ENCODE measurements at places on chromosomes 4 and X.

DNA sequence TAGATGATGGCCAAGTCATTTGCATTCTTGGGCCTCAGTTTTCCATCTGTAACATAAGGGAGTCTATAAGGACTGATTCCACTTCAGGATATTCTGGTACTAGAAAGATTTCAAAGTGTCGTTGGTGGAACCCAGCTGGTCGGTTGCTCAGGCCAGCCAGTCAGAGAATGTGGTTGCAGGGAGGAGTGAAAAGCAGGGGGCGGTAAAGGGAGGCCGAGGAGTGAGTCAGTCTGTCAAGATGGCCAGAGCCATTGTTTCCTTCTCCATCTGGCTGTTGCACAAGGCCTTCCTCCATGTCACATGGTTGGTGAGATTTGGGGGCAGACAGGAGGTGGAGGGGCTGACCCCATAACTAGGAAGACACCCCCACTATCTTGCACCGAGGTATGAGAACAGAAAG lies 38.2 kb downstream of the STARD8 start:
- DNase-seq: no peak

- DNase-seq: no peak
Observed at GRCh38 chrX:79336869-79337815, 30.0 kb downstream of the ITM2A start.

DNA sequence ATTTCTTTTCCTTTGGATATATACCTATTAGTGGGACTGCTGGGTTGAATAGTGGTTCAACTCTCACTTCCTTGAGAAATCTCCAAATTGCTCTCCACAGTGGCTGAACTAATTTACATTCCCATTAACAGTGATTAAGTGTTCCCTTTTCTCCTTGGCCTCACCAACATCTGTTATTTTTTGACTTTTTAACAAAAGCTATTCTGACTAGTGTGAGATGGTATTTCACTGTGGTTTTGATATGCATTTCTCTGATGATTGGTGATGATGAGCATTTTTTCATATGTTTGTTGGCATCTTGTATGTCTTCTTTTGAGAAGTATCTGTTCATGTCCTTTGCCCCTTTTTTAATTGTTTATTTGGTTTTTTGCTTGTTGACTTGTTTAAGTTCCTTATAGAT lies 413.0 kb downstream of the MAPK10 start:
- DNase-seq: no peak

DNA sequence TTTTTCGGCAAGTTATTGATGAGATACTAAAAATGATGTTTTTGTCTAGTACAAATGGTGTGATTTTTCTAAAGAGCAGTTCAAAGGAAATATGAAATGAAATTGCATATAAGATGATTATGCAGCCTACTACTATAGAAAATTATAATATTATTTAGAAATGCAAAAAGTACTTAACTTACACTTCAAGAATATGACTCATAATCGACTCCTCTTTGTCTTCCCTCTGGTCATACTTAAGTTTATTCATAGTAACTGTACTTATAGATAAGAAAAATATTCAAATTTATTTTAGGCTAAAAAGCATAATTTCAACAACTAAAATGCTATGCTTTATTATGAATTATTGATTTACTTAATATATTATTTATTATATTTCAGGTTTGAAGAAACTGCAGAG lies 33.2 kb downstream of the CEP44 start:
- no peak for DNase-seq

GRCh38 chr4:2925931-2926860 lies 37.0 kb downstream of the NOP14 start:
- no peak for DNase-seq

DNA sequence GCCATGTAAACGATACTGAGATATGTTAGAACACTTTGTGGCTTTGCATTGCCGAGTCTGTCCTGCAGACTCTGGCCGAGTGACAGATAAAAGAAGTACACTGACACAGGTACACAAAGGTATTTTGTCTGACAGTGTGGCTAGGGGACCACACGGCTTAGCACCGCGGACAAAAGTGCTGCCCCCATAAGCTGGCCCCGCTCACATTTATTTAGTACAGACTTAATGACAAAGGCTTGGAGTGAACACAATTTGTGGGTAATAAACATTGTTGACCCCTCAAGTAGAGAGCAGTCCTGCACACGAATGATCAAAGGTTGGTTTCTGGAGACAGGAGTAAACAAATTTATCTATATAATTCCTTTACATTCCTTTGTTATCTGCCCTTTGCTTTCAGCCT lies 976.8 kb downstream of the TRAM1L1 start:
- no peak for DNase-seq

DNA sequence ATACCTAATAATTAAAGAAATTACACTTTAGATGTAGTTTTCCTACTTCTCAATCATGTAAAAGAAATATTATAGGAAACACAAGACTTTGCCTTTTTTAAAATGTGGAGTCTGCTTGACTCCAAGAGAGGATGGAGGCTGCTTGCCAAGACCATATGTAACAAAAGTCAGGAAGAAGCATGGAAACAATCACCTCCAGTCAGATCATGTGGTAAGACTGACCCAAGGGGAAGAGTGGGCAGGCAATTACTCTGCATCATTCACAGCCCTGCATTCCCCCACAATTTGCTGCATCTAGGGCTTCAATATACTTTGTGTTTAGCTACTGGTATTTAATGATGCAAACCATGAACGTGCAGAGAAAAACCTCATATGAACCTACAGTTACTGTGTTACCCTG lies 78.0 kb upstream of the RXFP1 start:
- no peak for DNase-seq

DNA sequence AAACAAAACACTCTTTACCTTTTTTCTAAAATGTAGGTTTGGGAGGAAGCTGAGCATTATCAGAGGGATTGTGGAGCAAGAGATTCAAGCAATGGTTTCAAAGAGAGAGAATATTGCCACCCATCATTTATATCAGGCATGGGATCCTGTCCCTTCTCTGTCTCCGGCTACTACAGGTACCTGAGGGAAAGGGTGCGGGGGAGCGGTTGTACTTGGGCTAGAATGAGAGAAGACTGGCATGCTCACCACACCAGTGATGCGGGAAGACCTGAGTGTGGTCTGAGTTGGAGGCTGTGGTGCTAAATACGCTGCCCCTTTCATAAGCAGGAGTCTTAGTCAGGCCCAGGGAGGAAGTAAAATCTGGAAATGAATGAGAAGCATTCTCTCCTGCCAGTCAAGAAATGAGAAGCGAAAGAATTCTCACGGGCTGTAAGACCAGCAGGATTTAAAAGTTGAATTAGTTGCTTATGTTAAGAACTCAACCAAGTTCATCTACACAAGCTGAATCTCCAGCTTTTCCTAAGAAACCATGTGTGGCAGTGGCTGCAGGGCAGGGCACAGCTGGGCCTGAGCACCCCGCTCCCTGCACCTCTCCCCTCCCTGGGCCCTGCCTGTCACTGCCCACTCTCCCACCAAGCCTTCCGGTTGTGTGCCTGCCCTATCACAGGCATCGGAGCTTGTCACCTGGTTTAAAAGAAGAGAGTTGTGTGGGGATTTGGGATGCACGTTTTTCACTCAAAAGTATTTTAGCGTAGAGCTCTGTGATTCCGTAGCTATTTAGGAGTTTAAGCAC lies 24.8 kb upstream of the MSANTD1 start:
- DNase-seq: no peak
